ENCODE measurements at places on chromosomes 7 and 10. TPM values are rescaled to one million over a fixed set of nuclear protein-coding genes. Genes with fewer than 3 reads are reported as not detected.

DNA sequence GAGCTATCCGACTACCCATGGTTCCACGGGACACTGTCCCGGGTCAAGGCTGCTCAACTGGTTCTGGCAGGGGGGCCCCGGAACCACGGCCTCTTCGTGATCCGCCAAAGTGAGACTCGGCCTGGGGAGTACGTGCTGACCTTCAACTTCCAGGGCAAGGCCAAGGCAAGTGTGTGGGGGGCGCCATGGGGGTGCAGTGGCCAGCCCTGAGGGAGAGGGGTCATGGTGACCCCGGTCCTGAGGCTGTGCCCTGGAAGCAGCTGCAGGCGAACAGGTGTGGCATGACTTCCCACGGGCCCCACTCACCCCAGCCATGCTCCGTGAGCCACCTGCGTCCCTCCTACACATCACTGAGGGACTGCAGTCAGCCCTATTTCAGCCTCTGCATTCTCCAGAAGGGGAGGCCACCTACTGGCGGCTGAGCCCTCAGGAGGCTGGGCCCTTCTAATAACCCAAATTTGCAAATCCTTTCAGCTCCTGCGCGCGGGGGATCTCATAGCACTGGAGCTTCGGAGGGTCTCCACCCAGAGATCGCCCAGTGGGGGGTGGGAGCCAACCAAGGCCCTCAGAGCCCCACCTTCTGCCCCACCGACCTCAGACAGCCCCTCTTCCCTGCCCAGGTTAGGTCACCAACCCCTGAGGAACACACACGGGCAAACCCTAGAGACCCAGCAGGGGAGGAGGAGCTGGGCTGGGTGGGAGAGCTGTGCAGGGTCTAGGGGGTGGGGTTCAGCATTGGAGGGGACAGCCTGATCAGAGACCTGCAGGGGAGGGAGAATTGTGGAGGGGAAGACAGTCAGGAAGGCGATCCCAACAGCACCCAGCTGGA is 30.8 kb downstream of the SH2B2 start:
- DNase-seq: no peak

DNA sequence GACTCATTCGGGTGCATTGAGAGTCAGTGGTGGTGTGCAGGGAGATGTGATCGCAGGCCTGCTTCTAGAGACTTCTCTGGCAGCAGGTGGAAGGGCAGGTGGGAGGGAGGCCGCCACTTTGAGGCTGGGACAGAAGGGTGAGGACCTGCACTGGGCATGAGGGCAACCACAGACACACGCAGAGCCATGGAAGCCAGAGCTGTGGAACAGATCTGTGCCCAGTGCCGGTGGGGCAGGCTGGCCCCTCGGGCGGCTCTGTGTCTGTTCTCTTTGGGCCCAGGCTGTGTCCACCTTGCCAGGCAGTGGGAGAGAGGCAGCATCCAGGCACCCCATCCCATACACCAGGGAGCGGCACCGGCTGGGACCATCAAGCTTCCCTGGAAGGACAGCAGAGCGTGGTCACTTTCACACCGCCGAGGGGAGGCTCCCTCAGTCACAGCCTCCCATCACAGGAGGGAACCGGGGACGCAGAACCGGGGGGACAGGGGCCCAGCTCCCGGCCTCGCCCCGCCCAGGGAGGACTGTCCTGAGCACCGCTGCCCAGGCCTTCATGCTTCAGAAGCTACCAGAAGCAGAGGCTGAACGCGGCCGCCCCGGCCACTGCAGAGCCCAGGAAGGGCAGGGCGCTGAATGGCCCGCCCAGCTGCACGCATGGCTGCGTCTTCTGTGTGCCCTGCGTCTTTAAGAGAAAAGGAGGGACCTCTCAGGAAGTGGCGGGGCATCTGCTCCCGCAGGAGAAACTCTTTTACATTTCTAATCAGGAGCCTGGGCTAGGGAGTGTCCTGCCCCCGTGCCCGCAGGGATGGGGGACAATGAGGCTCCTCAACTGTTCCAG is 32.1 kb downstream of the EN2 start:
- peak; percentile 48 for DNase-seq

DNA sequence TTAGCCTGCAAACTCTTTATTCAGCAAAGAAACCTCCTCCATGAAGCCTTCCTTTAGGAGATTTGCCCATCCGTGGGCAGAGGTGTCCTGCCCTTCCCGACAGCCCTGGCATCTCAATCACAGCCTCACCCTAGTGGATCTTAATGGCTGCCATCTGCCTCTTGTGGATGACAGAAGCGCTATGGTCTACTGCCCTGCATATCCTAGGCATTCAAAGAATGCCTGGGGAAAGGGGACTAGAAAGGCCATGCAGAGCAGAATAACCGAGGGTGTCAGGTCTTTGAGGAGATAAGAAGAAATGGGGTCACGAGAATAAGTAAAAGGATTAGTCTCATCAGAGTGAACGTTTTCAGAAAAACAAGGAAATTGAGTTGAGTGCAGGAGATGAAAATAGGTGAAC is 57.7 kb upstream of the SPOCK2 start:
- DNase-seq: no peak

DNA sequence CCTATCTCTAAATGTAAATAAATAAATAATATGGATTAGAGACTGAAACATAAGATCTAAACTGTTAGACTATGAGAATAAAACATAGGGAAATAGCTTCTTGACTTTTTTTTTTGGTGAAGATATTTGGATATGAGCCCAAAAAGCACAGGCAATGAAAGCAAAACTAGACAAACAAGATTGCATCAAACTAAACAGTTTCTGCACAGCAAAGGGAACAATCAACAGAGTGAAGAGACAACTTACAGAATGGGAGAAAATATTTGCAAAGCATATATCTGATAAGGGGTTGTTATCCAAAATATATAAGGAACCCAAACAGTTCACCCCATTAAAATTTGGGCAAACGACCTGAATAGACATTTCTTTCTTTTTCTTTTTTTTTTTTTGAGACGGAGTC is 148.1 kb downstream of the SUGCT start:
- no peak for DNase-seq

GRCh38 chr7:107501593-107501992 is 31.7 kb downstream of the GPR22 start:
- no peak for DNase-seq

GRCh38 chr10:93115661-93116383 is 42.1 kb downstream of the CYP26A1 start:
- peak; percentile 76 for DNase-seq

DNA sequence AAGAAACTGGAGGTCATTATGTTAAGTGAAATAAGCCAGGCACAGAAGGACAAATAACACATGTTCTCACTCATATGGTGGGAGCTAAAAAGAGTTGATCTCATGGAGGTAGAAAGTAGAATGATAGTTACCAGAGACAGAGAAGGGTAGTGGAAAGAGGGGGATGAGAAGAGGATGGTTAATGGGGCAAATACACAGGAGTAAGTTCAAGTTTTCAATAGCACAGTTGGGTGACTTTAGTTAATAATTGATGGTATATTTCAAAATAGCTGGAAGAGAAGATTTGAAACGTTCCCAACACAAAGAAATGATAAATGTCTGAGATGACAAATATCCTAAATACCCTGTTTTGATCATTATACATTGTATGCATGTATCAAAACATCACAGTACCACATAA is 261.8 kb downstream of the THSD7A start:
- no peak for DNase-seq

DNA sequence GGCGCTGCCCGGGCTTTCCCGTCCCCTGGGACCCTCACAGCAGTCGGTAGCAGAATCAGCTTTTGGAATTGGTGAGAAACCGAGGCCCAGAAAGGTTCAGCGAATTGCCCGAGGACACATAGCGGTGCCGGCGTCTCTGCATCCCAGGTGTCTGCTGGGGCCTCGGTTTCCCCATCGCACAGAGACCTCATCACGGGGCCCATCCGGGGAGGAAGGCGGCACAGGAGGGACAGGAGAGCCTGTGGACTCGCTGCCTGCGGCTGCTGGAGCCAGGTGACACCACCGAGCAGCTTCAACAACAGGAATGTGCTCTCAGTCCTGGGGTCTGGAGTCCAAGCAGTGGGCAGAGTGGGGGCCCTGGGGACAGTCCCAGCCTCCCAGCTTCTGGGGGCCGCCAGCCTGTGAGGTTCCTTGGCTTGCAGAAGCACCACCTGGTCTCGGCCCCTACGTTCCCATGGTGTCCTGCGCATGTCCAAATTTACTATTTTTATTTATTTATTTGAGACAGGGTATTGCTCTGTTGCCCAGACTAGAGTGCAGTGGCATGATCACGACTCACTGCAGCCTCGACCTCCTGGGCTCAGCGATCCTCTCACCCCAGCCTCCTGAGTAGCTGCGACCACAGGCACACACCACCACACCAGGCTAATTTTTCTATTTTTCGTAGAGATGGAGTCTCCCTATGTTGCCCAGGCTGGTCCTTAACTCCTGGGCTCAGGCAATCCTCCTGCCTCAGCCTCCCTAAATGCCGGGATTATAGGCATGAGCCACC is 539 bp upstream of the COX19 start:
- no peak for DNase-seq

DNA sequence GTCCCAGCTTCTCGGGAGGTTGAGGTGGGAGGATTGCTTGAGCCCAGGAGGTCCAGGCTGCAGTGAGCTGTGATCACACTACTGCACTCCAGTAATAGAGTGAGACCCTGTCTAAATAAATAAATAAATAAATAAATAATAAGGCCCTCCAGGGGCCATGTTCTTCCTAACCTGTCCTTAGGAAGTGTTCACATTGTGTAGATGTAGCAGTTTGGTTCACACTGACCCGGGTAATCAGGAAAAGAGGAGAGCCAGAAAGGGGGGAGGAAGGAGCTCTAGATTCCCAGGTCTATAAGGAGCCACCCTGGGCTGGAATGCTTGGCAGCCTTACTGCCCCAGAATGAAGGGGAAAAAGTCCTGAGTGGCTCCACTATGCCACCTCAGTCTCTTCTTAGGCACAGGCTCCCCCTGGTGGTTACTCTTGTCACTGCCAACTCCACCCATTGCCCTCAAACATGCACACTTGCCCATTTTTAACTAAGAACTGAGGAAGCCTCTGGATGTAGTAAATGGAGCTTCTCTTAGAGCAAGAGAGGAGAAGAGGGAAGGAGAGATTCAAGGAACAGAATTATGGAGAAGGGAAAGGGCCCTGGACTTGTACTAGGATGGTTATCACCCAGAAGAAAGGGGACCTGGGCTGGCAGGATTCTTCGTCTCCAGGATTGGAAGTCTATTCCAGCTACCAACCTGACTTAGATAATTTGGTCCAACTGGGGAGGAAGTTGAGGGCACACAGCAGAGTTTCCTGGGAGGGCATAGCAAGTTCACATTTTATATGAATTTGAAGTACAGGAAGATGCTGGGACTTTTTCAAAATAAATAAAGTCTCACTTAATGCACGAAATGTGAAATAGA is 7.8 kb downstream of the HPS6 start:
- no peak for DNase-seq

DNA sequence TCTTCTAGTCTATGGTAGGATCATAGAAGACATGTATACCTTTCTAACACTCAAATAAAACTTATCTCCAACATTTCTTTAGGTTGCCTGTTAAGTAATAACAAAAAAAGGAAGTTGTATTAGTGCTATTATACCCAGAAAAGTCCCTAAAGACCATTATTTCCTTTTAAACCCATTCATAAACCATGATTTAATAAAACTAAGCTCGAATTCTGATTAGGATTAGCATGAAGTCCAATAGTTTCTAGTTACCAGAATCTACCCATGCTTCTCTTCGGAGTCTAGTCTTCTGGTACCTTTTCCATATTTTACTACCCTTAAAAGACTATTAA is 62.7 kb downstream of the USP6NL start:
- no peak for DNase-seq

DNA sequence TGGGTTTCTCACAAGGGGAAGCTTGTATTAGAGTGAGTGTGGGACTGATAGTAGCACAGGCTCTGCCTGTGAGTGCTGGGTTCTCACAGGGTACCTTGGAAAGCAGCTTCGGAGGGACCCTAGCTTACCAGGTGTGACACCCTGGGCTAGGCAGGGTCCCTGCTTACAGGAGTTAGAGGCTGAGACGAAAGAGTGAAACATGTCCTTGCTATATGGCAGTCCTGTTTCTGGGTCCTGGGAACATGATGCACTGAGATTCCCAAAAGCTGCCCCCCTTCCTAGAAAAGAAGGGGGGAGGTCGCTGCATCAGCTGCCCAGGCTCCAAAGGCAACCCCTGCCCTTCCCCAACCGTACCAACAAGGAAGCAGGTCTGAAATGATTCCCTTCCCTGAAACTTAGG is 6.3 kb upstream of the ARHGAP22 start:
- DNase-seq: no peak

- peak; percentile 25 for DNase-seq
These were observed 885.4 kb downstream of the ZNF37A start for GRCh38 chr10:38979535-38979934.

DNA sequence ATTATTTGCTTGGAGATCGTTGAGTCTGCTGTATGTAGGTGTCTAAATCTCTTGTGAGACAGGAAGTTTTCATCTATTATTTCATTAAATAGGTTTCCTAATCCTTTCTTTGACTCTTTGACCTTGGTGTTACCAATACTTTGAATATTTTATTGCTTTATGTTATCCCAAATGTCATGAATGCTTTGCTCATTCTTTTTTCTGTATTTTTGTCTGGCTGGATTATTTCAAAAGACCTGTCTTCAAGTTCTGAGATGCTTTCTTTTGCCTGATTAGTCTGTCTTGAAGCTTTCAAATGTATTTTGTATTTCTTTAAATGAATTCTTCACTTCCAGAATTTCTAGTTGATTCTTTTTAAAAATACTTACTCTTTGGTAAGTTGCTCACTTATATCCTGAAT is 27.3 kb downstream of the UBE3C start:
- DNase-seq: no peak

- DNase-seq: no peak
These were observed 509.4 kb upstream of the ADARB2 start for GRCh38 chr10:2246747-2247146.

Gene CYP26A1
- total RNA-seq: not detected

Gene MKX
- total RNA-seq: 1.2 TPM

Gene ASAH2
- 4.4 TPM for total RNA-seq

Gene JAKMIP3
- total RNA-seq: 1.4 TPM

Gene FIGNL1
- 6.2 TPM for total RNA-seq

Gene TPST1
- total RNA-seq: 15.0 TPM

Gene FOXI2
- total RNA-seq: 0.12 TPM

Gene PNLIP
- not detected for total RNA-seq

Gene DPYSL4
- total RNA-seq: 1.3 TPM
